HL-60 (cell line): ENCODE measurements at places on chromosomes 5 and 9.

- no peak for DNase-seq
Measured at GRCh38 chr5:68088302-68088701, 127.3 kb upstream of the PIK3R1 start.

DNA sequence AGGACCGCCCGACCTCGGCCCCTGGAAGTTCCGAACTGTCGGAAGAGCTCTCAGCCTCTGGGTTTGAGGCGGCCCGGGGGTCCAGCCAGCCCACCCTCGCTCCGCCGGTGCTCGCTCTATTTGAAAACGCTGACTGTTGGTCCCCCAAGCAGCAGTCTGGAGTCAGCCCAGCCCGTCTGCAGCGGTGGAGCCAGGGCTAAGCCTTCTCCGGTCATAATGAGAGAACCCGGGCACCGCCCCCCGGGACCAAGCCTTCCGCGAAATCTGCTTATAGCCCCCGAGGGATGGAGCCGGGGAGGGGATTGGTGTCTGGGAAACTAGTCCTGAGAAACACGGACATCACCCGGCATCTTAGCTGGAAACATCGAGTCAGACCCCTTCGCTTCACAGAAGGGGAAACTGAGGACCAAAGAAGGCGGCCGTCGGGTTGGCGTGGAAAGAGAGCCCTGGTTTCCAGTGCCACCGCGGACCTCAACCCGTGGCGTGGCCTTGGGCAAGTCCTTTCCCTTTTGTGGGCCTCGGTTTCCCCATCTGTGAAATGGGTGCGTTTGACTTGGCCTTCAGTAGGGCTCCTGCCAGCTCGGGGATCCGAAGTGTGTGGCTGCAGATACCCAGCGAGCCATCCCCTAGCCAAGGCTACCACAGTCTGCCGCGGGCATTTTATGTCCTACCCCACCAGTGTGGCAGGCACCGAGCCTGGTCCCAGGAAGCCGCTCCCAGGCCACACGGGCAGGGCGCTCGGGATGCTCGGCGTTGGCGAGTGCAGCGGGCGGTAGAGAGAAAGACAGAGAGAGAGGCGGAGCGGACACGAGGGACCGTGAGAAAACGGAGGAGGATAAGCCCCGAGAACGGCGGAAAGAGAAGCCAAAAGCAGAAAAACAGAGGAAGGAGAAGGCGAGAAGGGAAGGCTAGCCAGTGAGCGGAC is 857 bp downstream of the ADAM19 start:
- DNase-seq, result no peak

DNA sequence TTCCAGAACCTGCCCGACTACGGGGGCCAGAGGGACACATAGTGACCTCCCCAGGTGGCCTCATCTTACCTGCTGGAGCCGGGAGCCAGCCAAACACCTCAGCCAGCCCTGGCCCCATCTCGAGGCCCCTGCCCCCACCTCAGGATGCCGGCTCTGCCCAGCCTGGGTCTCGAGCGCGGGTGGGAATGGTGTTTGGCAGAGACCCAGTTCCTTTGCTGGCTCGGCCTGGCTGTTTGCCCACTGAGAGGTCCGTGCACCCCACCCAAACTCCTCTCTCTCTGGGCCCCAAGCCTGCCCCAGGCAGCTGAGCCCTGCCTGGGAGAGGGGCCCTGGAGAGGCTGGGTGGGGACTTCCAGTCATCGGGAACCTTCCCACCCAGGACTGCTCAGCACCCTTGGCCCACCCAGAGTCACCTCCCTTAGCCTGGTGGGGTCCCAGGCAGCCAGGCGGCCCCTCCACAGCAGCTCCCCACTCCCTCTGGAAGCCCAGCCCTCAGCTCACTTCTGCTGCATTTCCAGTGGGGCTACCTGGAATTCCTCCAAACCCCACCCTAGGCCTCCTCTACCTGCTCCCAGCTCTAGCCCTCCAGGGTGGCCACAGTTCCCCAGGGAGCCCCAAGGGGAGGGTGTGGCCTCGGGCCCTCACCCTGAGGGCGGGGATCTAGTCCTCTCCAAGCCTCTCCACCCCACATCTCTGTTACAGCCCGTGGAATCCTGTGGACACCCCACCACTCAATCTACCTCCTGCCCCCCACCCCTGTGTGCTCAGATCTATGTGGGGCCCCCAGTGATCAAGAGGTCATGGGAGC is 42.4 kb upstream of the UBAC1 start:
- no peak for DNase-seq

DNA sequence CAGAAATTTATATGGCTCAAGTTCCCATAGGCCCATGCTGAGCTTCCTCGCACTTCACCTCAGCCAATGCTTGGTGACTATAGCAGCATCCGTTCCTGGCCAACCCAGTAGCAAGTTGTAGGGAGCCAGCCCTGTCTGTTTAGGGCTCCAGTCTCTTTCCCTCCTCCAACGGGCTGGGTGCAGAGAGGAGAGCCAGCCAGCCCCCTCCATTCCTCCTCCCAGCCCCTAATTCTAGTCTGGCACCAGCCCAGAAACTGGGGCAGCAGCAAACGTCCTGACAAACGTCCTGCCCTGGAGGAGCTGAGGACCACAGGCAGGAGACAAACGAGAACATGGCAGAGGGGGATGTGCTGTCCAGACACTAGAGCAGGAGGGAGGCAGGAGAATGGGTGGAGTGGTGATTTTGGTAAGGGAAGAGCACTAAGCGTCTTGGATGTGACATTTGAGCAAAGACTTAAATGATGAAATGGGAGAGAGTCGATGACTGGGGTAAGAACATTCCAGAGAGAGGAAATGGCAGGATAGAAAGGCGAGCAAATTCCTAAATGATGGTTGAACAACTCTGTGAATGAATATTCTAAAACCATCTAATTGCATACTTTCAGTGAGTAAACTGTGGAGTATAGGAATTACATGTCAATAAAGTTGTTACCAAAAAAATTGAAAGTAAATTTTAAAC is 222.5 kb upstream of the DAPK1 start:
- no peak for DNase-seq

GRCh38 chr9:89078860-89079259 is 87.6 kb downstream of the S1PR3 start:
- DNase-seq, result no peak

DNA sequence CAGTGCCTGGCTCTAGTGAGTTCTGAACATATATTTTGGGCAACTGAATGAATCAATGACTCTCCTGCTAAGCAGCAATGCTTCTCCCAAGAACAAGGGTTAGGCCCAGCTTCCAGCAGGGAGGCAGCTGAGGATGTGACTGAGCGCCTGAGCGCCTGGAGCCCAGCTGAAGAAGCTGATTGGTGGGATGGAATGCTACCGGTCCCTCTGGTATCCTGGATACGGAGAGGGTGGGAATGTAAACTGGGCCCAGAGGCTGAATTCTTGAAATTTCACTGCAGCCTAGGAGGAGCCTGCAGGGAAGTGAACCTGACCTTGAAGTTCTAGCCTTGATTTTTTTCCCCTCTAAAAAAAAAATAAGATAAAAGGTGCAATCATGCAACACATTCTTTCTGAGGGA is 43.2 kb downstream of the WWC1 start:
- no peak for DNase-seq

- no peak for DNase-seq
Measured at GRCh38 chr5:95048628-95049027, 236.3 kb downstream of the MCTP1 start.

- no peak for DNase-seq
Measured at GRCh38 chr5:42064821-42065220, 139.7 kb downstream of the FBXO4 start.

GRCh38 chr5:39132792-39133191 is 58.6 kb upstream of the RICTOR start:
- DNase-seq, result no peak

- no peak for DNase-seq
Measured at GRCh38 chr9:8880060-8880459, 1080.5 kb upstream of the DMAC1 start.

GRCh38 chr5:168746893-168747640 is 167.9 kb upstream of the PANK3 start:
- DNase-seq, result no peak

DNA sequence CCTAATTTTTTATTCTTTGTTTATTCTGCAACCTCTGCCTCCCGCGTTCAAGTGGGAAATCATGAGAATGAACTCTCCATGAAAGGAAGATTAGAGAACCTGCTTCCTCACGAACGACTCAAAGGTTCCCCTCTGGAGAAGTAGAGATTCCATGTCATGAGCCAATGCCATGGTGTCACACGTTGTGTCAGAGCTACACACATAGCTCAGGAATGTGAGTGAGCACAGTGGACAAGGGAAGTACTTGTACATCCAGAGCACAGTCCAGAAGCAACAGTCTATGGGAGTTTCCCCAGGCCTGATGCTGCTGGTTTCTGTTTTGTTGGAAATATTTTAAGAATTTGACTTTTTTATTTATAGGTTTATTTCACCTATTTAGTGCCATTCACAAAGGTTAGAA is 26.8 kb upstream of the PPP2CA start:
- DNase-seq, result no peak

DNA sequence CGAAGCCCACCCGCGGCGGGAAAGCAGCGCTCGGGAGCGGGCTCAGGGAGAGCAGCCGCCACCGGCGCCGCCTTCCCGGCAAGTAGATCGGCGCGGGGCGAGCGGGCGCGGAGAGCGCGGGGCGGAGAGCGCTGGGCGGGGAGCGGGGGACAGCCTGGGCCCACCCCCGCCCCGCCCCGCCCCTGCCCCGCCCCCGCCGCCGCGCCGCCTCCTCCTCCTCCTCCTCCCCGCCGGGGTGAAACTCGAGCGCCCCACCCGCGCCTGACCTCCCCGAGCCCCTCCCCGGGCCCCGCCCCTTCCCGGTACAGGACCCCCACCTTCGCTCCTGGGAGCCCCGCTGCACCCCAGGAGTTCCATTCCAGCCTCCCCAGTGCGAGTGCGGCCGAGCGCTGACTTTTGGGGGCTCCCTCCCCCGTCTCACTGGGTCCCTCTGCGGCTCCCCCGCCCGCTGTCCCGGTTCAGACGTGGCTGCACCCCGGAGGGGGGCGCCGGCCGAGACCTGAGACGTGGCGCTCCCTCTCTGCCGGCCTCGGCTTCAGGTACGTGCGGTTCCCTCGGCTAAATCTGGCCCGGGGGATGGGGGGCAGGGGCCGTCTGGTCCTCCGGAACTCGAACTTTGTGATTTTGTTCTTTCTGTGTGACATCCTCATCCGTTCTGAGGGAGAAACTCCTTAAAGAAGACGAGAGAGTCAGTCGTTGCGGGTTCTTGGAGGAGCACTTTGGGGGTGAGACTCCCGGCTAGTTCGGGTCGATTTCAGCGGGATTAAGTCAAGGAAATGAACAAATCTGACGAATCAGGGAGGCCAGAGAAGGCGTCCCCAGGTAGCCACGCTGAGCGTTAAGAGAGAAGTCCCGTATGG is at the start of gene SEMA5A:
Gene SEMA5A, minus strand, starts transcription at position 84 of the 860 bp plus-strand sequence. CDS start 166,129 bp downstream, outside the sequence.
- DNase-seq, result no peak

DNA sequence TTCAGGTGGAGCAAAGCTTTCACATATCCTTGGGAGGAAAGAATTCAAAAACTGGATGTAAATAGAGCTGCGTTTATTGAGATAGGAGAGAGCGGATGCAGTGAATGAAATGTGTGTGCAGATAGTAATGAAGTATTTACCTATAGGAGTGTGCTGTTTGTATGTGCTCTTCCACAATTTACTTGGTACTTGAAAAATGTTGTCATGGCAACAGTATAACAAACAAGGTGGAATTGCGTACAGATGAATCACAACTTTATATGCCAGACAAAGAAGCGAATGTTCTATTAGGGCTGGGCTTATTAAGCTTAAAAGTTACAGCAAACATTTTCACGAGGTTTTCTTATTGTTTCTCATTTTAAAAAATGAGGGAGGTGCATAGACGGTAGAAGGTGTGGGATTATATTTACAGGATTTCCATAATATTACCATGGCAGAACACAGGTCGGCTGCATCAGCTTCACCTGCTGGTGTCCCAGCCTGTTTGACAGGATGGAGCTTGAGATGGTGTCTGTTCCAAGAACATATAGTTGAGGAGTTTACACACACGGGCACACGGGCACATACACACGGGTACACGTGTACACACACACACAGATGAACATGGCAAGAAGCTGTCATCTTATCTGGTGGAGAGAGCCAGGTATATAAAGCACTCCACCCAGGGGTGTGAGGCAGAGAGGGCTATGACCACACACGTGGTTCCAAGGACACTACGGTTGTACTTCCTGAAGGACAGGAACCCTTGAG is 155.7 kb downstream of the RMI1 start:
- DNase-seq, result no peak

- no peak for DNase-seq
Measured at GRCh38 chr5:122774519-122774860, 390 bp upstream of the SNX2 start.

- DNase-seq, result peak; percentile 47
Measured at GRCh38 chr5:134524826-134525682, at the start of gene JADE2. Gene JADE2, plus strand, starts transcription at chr5:134525670. Its CDS starts 10,188 bp downstream, at chr5:134535858.

DNA sequence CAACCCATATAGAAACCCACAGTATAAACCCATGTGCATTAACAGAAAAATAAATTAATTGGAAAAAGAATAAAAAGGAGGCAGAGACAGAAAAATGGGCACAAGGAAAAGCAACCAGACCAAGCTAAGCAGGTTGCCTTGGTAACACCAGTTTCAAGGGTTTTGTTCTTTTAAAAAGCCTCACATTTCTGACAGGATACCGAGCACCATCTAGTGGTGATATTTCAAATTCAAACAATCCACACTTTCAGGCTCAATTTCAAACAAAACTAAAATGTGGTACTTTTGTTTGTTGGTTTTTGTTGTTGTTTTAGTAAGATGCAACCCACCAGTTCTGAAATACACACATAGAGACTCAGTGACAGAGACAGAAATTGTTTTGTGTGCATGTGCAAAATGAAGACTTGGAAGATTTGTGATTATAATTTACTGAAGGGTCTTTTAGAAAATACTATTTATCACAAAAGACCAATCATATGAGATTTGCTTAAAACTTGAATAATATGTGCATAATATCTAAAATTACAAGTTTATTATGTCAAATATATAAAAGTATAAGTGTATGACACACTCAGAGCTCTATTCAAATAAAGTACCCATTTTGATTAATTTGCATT is 318.2 kb downstream of the SLCO4C1 start:
- peak; percentile 13 for DNase-seq

GRCh38 chr9:116942593-116943061 is 255.5 kb downstream of the TRIM32 start:
- DNase-seq, result no peak

DNA sequence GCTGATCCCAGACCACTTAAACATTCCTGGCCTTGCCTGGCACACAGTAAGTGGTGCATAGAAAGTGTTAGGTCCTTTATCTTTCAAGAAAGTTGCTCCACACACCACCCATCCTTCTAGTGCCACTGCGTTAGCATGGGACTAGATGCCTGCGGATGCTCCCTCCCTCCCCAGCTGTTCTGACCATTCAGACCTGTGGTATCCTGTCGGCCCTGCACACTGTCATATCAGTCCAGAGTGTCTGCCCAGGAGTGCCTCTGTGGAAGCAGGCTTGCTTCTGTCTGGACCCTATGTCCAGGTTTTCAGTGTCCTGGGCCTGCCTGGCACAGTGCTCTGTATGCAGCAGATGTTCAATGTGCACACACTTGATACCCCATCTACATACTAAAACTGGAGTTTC is 38.3 kb upstream of the SMU1 start:
- DNase-seq, result no peak

DNA sequence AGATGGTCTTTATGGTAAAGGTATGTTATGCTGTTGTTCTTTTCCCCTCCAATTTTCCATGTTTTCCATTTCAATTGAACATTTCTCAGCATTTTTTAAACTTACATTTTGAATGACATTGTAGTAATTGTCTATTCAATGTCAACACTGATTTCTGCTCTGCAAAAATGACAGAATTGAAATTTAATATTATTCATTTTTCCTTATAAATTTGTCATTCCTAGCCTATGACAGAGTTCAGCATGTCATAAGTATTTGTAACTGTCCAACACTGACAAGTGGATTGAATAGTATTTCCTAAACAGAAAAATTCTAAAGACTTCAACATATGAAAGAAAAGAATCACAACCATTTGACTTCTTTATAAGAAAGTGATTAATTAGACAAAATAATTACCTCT is 1478.3 kb upstream of the CDH6 start:
- no peak for DNase-seq
